ENCODE measurements at places on chromosomes 7 and 10.

DNA sequence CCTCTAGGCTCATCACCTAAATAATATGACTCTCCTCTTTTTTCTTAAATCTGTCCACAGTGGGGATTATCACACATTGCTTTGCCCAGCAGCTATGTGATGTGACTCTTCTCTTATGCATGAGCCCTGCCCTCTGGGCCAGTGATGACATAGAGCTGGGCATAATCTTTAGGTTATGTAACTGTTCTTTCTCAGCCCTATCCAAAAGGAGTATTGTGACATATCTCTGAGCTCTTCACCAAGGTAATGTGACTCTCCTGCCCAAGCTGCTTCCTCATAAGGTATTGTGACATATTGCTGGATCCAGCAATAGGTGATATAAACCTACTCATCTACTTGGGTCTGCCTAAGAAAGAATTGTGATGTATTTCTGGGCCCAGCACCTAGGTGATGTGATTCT is 37.7 kb upstream of the ZNF107 start:
- no peak for DNase-seq

- DNase-seq: no peak
These were observed 772 bp downstream of the PRDX3 start for GRCh38 chr10:119177708-119178371.

DNA sequence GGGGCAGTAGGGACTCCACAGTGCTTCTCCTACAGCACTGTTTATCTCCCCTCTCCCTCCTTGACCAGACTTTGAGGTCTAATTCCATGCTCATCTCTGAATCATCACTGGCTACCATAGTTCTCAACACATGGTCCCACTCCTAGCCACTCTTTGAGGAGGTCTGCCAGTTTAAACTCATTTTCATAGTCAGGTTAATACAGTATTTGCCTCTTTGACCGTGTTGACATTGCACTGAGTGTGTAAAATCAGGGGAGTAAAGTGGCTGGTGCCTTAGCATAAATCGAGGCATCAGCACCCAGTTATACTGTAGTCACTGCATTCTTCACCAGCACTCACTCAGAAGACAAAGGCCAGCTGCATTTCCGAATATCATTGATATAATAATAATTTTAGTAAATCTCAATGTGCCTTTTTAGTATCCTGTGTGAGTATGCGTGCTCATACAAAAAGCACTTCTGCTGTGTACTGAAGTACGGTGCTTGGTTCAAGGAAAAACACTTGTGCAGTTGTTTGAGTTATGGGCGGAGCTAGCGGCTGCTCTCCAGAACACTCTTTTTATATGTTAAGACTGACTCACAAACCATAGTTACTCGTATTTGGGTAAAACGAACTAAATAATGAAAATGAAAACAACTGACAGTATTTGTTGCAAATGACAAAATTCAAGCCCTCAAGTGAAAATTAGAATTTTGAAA is 89.7 kb downstream of the GALNT11 start:
- DNase-seq: no peak

GRCh38 chr10:129171812-129172211 is 295.2 kb upstream of the MGMT start:
- DNase-seq: no peak

DNA sequence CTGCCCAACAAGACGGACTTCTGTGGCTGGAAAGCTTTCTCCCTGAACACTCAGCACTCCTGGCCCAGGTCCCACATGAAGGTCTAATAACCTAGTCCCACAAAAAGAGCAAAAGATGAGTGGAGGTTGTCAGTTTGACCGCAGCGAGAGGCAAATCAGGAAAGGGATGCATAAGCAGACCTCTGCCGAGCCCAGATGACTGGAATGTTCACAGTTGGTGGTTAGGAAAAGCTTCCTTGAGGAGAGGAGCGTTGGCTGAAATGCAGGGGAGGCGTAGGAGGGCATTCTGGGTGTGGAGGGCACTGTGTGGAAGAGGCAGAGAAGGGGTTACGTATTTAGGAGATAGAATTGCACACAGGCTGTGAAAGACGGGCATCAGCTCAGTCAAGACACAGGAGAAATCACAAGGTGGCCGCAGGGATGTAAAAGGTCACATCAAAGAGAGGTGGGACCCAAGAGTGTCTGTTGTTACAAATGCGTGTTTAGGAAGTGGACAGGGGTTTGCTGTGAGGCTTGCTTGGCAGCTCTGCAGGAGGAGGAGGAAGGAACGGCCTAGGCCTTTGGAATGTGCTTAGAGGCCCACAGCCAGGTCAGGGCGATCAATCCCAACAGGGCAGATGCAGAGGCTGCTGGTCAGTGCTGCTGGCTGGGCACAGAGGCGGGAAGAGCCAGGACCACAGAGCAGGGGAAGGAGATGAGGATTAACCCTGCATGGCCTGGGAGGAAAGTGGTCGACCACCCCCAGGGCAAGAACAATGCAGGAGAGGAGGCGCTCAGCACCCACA is 133.5 kb downstream of the VIPR2 start:
- DNase-seq: no peak

DNA sequence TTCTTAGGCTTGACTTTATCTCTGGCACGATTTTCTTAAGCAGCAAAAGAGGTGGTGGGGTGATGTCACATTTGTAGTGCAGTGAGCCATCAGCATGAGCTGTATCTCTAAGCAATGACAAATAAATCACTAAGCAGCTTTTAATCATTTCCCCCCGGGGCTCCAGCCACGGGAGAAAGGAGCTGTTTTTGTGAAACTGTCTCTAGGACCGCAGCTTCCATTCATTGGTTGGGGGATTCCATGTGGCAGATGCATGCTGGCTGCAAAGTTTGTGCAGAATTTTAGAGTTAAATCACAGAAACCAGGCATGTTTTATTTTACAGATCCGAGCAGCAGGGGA is 464 bp downstream of the KIAA1217 start:
- DNase-seq: no peak

GRCh38 chr10:127952575-127952869 is 45.6 kb downstream of the PTPRE start:
- DNase-seq: no peak

GRCh38 chr10:43204042-43204942 is 62.6 kb downstream of the RASGEF1A start:
- no peak for DNase-seq

DNA sequence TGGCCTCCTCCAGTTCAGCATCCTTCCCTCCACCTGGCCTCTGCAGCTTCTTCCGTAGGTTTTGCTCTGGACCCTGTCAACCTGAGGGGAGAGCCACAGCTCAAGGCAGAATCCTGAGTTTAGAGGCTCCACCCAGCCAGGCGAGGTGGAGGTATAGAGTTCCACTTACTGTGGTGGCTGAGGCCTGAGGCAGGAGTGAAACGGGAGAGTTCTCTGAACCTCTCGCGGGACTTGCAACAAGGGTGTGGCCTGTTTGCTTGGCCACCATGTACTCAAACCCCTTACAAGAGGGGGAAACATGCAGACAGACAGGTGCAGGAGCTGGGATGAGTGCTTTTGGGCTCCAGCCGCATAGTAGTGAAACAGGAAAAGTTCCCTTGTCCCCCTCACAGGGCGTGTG is 154.0 kb upstream of the C7orf33 start:
- no peak for DNase-seq

DNA sequence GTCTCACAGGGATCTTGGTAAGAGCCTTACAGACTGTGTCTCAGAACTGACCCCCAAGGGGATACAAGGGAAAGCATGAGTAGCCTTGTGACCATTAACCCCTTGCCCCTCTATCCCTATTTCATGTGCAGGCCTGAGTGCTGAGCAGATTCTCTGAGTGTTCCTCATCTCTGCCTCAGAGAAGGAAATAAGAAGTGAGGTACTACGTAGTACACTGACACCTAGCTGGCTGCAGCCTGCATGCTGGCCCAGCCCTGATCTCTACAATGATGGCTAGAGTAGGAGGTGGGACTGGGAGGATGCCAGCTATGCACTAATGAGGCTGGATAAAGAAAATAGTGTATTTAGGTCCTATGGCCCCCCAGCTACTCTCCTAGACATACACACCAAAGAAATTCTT is 174.9 kb upstream of the HPS1 start:
- DNase-seq: no peak
